Ecto neural progenitor cell (in vitro differentiated cells): ENCODE measurements at places on chromosomes 4 and X.

- DNase-seq = no peak
Observed at GRCh38 chrX:10566716-10567097, 53.7 kb downstream of the MID1 start.

GRCh38 chr4:48315728-48316630, 25.4 kb upstream of the SLAIN2 start:
- DNase-seq = no peak

GRCh38 chr4:169410839-169411770, 140.3 kb upstream of the SH3RF1 start:
- DNase-seq = no peak

- DNase-seq = no peak
Observed at GRCh38 chrX:8604131-8604530, 127.8 kb downstream of the ANOS1 start.

- DNase-seq = no peak
Observed at GRCh38 chr4:116328261-116328860, 757.0 kb downstream of the TRAM1L1 start.

DNA sequence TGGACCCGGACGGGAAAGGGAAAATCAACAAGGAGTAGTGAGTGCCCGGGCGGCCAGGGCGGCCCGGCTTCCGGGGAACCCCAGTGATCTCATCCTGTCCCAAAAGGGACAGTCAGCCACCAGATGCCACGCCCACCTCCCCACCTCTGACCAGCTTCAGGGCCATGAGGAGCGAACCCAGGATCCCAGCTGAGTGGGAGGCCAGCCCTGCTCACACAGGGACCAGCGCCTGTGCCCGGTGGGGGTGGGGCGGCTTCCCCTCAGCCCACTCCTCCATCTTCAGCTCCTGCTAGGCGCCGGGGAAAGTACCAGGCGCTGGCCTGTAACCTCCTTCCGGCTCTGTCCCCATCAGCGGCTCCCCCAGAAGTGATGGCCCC, 6.2 kb downstream of the MYL5 start:
- DNase-seq = no peak

DNA sequence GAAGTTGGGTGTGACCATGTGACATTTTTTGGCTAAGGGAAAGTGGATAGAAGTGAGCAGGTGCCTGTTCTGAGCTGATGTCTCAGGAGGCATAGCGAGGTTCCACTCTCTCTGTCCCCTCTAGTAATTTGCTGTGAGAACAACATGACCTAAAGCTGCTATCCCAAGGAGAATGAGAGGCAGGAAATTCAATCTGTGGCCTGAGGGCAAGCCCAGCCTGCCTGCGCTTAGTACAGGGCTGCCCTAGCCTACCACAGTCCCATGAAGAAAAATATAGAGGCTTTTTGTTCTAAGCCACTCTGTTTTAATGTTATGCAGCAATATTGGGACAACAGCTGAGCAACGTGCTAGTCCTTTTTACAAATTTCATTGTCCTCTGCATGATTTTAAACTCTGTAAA, 193.1 kb downstream of the LDB2 start:
- no peak for DNase-seq

- no peak for DNase-seq
Observed at GRCh38 chr4:45475548-45475947, 648.3 kb downstream of the GABRG1 start.

DNA sequence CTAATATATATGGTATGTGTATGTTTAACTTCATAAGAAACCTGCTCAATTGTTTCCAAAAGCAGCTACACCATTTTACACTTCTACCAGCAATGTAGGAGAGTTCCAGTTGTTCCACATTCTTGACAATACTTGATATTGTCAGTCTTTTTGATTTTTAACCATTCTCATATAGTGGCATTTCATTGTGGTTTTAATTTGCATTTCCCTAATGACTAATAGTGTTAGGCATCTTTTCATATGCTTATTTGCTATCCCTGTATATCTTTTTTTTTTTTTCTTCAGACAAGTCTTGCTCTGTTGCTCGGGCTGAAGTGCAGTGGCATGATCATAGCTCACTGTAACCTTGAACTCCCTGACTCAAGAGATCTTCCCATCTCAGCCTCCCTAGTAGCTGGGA, 58.2 kb upstream of the TRIM2 start:
- no peak for DNase-seq

DNA sequence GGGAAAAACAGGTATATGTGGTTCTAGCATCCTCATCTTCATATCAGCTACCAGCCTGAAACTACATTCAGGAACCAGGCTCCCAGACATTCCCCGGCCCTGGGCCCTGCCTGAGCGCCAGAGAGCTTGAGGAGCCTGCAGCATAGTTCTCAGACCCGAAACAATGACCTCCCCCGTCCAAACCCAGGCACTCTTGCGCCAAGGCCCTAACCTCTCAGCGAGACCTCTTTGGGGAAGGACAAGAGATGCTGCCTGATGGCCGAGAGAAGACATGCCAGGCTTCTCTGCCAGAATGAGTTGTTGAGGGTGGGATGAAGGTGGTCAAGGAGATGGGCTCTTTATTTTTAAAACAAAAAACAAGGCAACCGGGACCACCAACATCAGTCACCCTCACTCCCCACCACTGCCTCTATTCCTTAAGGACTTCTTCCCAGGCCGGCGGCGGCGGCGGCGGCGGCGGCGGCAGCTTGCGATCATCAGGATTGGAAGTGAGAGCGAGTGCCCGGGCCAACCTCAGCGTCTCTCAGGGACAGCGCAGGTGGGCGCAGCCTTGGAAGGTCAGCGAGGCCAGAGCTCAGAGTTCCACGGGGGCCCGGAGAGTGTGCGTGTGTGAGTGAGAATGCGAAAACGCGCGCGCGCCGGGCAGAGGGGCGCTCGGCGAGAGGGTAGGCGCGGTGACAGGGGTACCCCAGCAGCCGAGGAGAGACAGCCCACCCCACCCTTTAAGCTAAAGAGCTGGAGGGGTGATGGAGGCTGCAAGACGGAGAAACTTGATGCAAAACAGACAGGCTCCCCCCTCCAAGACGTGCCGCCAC, 601 bp downstream of the INPP4B start:
- peak; percentile 66 for DNase-seq

DNA sequence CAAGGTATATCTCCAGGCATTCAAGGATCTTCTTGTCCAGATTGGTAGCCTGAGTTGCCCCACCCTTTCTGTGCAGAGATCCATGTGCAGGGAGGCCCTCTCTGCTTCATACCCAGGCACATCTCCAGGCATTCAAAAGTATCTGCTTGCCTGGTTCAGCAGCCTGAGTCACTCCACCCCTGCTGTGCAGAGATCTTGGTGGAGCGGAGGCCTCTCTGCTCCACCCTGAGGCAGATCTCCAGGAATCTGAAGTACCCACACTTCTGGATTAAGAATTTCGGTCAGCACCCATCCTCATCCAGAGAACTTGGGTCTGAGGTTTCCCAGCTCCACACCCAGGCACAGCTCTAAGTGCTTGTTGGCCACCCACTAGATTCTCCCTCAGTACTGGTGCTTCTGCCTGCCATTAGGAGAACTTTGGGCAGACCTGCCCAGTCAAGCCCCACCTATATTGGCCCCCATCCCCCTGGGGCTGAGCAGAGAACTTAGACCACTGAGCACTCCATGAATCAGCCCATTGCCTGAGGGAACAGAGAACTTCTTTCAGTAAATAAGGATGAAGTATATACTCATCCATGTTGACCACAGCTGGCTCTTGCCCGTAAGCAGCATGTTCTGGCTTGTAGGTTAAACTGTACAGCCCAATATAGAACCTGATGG, 199.5 kb upstream of the ZCCHC13 start:
- no peak for DNase-seq

DNA sequence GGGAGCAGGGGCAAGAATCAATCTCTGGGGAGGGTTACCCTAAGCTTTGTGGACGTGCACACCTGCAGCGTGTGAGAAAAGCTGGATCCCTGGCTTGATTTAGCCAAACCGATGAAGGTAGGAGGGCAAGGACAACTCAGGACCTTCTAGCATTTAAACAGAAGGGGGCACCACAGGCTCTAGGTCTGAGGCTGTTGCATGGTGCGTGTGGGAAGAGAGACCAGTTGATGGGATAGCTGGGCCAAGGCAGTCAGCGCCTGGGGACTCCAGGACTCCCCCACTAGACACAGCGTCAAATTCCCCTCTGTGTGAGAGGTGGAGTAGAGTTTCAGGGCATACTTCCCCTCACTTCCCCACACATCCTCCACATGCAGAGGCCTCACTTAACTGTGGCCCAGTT, 4.3 kb downstream of the GABRQ start:
- no peak for DNase-seq

GRCh38 chr4:140982613-140983340, 150.5 kb downstream of the RNF150 start:
- no peak for DNase-seq

- DNase-seq = no peak
Observed at GRCh38 chr4:163556177-163556576, 61.7 kb downstream of the TMA16 start.

DNA sequence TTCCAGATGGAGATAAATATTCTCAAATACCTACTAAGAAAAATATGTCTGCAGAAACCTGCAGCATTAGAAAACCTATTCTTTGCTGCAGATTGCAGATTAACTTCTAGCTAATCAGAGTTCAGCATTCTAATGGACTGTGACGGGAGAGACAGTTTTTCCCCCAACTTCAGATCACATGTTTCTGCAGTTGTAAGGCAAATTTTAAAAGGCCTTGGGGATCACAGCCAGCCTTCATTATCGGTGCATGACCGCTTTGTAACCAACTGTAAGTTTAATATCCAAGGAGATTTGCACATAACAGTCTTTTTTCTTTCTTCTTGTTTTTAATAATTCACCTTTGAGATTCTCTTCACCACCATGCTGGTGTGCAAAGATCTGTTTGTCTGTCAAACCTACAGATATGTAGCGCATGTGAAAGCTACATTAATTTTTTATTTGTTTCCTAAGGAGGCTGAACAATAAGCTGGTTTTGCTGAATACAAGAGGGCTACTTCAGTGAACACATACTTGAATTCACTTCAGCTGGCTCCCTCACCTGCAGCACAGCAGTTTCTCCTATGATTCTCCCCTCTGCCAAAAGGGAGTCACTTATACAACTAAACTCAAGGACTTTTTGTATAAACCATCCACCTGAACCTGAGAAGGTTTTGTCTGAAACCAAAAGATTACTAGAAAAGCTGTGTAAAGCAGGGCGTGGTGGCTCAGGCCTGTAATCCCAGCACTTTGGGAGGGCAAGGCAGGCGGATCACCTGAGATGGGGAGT, 488.5 kb downstream of the RPA4 start:
- no peak for DNase-seq

- no peak for DNase-seq
Observed at GRCh38 chr4:168622600-168622999, 125.7 kb downstream of the PALLD start.

GRCh38 chr4:3297066-3297859, 4.4 kb downstream of the RGS12 start:
- peak; percentile 46 for DNase-seq

GRCh38 chr4:118352843-118353533, at the start of gene PRSS12:
Gene PRSS12 (minus strand): TSS chr4:118353003. CDS start chr4:118352720, 283 bp downstream.
- DNase-seq = peak; percentile 89

- no peak for DNase-seq
Observed at GRCh38 chr4:78767350-78767749, 8.8 kb upstream of the BMP2K start.
